Thoracic aorta (tissue), 2 donors: ENCODE measurements at places on chromosomes 1 and 21.

- DNase-seq = no peak
These were observed 58.3 kb downstream of the UBE2T start for GRCh38 chr1:202283379-202283844.

- DNase-seq = no peak
These were observed 9.7 kb downstream of the CD2 start for GRCh38 chr1:116763787-116764465.

DNA sequence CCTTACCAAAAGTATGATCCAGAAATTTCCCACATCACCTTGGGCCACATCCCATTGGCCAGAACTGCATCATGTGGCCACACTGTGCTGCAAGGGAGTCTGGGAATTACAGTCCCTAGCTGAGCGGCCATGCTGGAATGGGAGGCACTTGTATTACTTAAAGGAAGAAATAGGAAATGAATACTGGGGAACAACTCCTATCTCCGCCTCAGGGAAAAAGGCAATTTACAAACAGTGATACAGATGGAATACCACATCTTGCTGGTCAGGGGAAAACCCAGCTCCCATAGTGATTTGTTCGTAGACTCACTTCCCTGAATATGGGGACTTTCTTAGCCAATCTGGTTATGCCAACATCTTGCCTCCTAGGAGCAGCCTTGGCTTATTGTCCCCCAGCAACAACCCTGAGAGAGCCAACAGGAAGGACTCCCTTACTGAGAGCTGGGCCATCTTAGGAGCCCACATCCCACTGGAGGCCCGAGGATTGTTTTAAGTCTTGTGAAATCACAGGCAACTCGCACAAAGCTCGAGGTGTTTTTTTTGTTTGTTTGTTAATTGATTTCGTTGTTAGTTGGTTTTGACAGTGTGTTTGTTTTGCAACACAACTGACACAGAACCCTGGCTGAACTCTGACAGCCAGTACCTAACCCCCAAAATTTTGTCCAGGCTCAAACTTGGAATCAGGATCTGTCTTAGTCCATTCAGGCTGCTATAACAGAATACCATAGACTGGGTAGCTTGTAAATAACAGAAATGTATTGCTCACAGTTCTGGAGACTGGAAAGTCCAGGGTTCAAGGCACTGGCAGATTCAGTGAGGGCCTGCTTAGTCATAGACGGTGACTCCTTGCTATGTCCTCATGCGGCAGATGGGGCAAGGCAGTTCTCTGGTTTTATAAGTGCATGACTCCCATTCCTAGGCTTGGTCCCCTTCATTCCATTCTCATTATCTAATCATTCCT, 14.9 kb downstream of the CDA start:
- DNase-seq = no peak

DNA sequence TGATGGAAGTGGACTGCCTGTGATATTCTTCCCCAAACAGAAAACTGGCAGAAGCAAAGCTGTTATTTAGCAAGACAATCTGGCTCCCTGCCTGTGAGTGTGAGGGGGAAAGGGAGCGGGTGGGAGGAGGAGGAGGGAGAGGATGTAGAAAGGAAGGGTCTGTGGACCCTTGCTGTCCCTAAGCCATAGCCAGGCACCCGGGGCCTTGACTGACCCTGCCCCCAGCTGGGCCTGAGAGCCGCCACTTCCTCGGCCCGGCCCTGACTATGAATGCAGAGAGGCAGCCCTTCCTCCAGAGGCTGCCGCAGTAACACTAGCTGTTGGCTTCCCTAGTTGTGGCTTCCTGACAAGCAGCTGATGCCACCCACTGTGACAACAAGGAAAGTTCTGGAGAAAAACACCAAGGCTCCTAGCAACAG, 13.9 kb downstream of the PLA2G2F start:
- no peak for DNase-seq

- DNase-seq = no peak
These were observed 27.5 kb downstream of the INTS7 start for GRCh38 chr1:212007886-212008285.

GRCh38 chr21:33428669-33429068, 25.5 kb downstream of the IFNGR2 start:
- no peak for DNase-seq

- DNase-seq = no peak
These were observed 70.9 kb downstream of the WDR64 start for GRCh38 chr1:241722947-241723346.

DNA sequence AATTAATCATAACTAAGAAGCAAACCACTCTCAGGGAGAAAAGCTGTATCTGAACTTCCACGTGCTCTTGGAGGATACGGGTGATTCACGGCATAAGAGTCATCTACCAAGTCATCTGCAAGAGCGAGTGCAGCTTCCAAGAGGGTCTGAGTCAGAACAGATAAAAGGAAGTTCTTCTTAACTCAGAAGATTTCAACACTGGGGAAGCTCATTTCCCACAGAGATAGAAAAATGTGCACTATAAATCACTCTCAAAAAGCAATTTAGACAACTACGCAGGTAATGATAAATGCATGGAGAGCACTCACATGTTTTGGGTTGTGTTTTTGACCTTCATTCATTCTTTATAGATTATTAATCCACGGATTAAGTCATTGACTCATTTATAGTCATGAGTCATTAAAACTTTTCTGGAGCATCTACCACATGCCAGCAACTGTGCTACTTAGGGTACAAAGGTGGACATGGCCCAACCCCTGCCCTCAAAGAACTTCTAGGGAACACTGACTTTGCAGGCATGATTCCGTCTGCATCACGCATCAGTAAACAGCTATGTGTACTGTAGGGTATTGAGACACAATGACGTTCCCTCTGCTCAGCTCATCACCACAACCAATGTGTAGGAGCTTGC, 20.8 kb downstream of the KCNJ15 start:
- DNase-seq = no peak

GRCh38 chr1:89130716-89131115, 4.8 kb upstream of the GBP2 start:
- DNase-seq = no peak

GRCh38 chr1:235736263-235736662, 86.7 kb upstream of the GNG4 start:
- DNase-seq = no peak

DNA sequence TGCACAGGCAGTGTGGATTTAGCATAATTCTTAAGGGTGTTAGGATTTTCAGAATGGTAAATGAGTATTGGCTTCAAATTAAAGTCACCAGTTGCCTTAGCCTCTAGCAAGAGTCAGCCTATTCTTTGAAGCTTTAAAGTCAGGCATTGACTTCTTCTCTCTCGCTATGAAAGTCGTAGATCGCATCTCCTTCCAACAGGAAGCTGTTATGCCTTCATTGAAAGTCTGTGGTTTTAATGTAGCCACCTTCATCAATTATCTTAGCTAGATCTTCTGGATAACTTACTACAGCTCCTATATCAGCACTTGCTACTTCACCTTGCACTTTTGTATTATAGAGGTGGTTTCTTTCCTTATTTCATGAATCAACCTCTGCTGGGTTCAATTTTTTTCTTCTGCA, 320.2 kb downstream of the PTPRC start:
- DNase-seq = no peak

GRCh38 chr1:203252678-203253077, 23.2 kb upstream of the CHIT1 start:
- no peak for DNase-seq

DNA sequence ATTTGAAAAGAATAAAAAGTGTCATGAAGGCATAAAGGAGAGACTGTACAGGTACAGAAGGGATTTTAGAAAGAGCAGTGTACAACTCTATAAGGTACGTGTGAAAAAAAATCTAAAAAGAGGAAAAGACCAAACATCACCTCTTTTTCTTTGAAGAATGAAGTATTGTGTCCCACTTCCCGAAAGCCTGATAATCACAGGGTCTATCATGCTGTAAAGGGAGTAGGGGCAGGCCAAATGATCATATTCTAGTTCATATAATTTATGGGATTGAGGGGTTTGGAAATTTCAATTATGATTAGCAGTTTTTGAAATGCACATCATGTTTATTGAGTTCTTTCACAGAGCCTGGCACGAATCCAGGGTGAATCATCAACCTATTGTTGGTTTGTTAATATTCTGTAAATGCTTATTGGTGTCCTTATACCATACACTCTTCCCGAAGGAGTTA, 910 bp upstream of the RERE start:
- peak; percentile 38 for DNase-seq

DNA sequence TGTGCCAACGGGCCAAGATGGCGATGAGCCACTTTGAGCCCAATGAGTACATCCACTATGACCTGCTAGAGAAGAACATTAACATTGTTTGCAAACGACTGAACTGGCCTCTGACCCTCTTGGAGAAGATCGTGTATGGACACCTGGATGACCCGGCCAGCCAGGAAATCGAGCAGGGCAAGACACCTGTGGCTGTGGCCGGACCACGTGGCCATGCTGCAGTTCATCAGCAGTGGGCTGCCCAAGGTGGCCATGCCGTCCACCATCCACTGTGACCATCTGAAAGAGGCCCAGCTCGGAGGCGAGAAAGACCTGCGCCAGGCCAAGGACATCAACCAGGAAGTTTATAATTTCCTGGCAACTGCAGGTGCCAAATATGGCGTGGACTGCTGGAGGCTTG, 32.2 kb upstream of the GPR137B start:
- DNase-seq = no peak

- DNase-seq = no peak
These were observed at the start of gene PTPN7 for GRCh38 chr1:202160377-202160940. TSS of gene PTPN7 (minus strand) at chr1:202160602. CDS start at chr1:202159402, 1,200 bp downstream.

DNA sequence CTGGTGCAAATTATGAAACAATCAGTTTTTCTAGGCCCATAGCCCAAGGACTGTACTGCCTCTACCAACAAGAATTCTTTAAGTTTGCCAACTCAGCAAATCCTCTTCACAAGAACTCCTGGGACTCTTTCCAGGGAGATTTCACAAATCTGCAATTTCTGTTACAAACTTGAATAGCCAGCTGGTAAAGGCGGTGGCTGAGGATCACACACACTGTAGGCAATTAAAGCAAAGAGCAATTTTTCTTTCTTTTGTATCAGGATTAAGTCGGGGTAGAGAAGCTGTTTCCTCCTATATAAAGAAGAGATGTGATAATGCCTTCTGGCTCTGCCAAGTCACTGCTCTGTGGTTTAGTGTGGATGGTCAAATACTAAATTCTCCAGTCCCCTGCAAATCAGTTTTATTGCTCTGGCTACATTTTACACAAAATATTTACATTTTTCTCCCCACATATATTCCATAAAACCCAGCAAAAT, 1.7 kb downstream of the ALDH9A1 start:
- DNase-seq = no peak

DNA sequence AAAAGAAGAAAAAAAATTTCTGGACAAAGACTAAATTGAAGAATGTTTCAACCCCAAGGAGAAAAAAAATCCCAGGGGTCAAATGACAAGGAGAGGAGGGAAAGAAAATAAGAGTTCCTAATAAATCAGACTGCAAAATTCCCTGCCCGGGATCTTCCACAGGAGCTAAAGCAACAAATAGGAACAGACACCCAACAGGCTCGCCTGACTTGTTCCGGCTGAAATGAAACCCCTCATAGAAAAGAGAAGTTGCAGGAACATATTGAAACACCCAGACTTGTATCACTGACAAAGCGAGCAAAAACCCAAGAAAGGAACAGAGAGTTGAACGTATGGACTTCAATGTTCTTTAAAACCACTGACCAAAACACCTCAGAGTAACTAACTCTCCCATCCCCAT, 123.0 kb downstream of the TIAM1 start:
- DNase-seq = no peak
